ENCODE measurements at places on chromosomes 6 and 20.

GRCh38 chr6:31272836-31273626, 1.1 kb upstream of the HLA-C start:
- no peak for ATAC-seq

GRCh38 chr6:22073516-22074198, 223.2 kb downstream of the PRL start:
- no peak for ATAC-seq

DNA sequence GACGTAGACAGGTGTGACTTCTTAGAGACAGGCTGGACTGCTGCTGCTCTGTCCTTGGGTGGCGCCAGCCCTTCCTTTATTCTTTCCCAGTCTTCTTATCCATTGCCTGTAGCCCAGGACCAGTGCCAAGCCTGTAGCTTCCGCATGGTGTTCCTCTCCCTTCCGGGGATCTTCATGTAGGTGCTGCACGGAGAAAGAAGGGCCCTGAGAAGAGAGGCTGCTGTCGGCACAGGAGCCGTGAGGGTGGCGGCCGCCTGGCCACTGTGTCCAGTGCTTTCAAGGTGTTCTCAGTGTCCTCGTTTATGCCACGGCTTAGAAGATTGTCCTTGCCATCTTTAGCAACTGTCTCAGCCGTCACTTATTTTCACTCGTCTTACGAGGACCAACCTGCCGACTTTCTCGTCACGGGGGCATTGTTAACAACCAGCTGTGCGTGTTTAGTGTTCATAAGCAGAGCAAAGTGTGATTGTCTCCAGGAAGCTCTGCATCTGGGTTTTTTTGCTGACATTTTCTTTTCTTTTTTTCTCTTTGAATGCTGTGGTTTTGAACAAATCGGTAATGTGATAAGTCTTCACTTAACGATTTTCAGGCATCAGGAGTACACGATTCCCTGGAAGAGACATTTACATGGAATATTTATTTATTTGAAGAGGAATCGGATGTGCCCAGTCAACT, 61.2 kb downstream of the PPP1R14C start:
- no peak for ATAC-seq

GRCh38 chr6:105136431-105137350, 43.1 kb downstream of the POPDC3 start:
- peak; percentile 44 for ATAC-seq

- ATAC-seq, result no peak
Observed at GRCh38 chr6:129481706-129482105, 228.3 kb downstream of the ARHGAP18 start.

DNA sequence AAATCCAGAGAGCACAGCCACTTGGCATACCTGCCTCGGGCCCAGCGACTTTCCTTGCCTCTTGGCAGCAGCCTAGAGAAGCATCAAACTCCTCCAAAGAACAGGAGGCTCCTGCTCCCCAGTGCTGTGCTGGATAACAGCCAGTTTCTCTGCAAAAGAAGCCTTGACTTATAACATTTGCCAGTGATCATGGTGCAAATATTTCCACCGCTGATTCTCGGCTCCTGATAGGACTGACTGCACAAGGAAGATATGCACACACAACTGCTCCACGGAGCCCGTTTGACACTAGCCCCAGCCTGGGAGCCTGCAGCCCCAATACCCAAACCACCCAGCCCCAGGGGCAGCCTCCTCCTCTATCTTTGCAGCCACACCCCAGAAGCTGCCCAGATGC, 17.5 kb downstream of the ACSS1 start:
- no peak for ATAC-seq
